NCI-H510A treated with DMSO at 0.1 percent for 48 hours (cell line): ENCODE measurements at places on chromosomes 3 and 15.

- DNase-seq, result no peak
Observed at GRCh38 chr3:103949693-103950092, 1417.0 kb upstream of the ALCAM start.

GRCh38 chr3:100796556-100796955 is 87.3 kb downstream of the TFG start:
- DNase-seq, result no peak

DNA sequence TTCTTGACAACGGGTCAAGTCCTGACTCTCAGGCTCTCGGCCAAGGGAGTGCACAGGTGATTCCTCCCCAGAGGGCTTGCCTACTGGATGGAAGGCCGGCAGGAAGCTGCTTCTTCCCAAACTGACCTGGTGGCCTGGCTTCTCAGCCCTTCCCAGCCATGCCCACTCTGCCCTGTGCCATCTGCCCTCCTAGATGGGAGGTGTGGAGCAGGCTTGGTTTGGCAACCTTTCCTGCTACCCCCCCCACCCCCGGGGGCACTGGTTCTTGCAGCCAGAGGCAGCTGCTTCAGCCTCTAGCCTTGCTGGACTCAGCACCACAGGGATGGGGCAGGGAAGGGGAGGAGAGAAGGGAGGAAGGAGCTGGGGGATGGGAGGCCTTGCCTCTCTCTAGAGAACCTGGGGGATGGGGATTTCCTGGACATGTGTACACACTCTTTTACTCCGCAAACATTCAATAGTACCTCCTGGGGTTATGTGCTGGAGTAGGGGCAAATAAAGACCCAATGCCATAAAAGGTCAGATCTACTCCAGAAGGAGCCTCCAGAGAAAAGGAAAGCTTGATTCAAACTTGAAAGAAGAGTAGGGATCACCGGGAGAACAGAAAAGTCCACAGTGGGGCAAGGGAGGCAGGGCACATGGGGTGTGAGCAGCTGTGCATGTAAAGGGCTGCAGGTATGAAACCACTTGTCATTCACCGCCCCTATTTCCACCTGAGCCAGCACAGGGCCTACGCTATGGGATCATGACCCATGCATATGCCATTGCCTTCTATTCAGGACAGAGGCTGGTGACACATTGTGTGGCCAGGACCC is 4.2 kb upstream of the DAPK2 start:
- peak; percentile 81 for DNase-seq

DNA sequence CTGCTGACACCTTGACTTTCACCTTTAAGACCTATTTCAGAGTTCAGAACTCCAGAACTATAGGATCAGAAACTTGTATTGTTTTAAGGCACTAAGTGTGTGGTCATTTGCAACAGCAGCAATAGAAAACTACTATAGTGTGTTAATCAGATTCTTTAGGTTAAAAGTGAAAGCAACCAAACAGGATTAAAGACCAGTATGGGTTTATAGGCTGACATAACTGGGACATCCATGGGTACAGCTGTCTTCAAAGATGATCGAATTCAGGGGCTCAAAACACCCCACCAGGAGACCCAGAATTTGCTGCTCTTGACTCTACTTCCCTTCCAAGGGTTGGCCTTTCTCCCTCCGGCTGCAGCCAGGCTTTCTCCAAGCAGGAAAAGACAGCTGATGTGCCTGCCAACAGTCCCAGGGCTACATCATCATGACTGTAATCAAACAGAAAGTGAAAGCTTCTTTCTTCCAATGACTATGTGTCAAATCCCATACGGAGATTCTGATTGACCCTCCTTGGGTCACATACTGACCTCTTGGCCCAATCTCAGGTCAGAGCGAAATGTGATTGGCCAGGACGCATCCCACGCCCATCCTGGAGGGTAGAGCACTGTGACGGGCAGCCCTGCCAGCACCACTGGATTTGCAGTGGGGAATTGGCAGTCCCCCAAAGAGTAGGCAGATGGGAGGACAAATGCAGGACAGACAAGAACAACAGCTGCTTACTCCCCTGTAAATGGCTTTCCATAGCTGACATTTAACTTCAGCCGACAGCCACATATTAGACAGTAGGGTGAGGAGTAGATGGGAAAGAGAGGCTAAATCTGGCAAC is 51.4 kb upstream of the RNF7 start:
- DNase-seq, result no peak

GRCh38 chr15:64599716-64600115 is 139.3 kb downstream of the ZNF609 start:
- no peak for DNase-seq

DNA sequence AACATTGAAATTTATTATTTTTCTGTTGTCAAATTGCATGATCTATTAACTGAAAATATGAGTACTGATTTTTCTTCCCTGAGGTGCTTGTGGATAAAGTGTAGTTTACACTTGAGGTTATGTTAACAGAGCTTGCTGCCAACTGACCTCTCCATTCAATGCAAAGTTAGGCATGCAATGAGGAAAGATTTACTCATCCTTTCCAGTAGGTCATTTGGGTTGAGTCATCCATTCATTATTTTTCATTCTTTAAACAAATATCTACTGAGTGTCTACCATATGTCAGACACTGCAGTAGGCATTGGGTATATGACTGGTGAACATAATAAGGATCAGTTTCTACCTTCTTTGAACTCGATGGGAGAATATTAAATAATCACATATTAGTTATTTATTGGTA is 604.1 kb downstream of the EDEM1 start:
- DNase-seq, result no peak
